NCI-H1694 (cell line): ENCODE measurements at places on chromosomes 2 and 18.
A peak's percentile ranks its signal among the peaks of the same experiment; 100 is the strongest.

GRCh38 chr2:50556934-50557575 is 474.9 kb downstream of the NRXN1 start:
- no peak for DNase-seq

DNA sequence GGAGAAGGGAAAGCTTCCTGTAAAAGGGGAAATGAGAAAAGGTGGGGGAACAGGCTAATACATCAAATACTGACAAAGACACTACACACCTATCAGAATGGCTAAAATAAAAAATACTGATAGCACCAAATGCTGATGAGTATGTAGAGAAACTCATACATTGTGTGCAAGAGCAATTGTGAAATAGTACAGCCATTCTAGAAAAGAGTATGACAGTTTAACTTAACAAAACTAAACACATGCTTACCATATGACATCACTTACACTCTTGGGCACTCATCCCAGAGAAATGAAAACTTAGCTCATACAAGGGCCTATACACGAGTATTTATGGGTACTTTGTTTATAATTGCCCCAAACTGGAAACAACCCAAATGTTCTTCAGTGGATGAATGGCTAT is 53.4 kb downstream of the ZNF638 start:
- no peak for DNase-seq

DNA sequence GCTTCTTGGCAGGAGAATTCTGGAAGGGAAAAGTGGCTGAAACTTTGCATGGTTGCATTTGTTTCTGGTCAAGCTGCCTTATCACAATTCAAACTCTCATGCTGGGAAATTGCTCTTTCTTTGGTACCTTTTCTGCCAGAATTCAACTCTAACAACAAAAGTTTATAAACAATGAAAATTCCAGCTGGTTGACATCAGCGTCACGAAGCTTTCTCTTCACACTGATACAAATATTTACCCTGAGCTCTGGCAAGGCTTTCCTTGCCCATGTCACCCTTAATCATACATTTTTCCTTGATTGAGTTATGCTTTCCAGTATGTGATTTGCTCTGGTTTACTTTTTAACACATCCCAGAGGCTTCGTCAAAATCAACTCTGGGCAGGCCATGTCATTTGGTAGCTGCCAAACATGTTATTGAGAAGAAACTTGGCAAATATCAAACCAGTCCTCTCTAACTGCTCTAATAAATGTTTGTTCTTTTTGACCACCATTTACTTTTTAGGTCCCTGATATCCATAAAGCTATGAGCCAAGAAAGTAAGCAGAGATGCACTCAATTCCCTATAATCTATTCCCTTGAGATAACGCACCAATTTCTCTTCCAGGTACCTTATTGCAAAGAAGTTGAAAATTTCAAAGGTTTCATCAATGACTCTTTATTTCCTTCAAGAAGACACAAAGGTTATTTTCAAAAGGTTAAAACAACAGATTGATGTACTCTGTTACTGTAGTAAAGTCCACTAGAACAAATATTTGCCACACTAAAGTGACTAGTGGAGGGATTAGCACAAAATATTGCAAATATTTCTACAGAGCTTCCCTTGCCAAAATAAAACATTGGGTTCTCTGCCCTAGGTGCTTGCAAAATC is 1241.1 kb upstream of the ZEB2 start:
- DNase-seq, result no peak

GRCh38 chr18:77123320-77124231 is 9.0 kb downstream of the MBP start:
- no peak for DNase-seq

DNA sequence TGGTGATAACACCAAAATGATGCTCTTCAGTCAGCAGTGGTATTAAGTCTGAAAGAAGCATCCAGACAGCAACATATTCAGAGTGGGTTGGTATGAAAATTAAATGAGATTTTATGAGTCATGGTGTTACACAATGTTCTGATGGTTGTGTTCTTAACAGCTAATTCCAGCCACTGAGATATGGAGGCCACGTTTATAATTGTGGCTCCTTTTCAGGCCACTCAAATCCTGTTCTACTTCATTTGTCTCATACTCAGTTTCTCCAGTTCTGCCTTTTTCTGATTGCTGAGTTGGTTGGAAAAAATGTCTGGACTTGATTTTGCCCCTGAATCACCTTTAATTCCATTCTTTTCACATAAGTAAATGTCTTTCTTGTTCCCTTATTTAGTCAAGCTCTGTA is 162.7 kb upstream of the COL3A1 start:
- DNase-seq, result no peak

- DNase-seq, result no peak
These were observed 34.9 kb downstream of the GPD2 start for GRCh38 chr2:156470975-156471583.

- DNase-seq, result no peak
These were observed 10.3 kb downstream of the DIPK1C start for GRCh38 chr18:74446631-74447403.

- DNase-seq, result no peak
These were observed 153.9 kb downstream of the RNF144A start for GRCh38 chr2:7071154-7071553.

GRCh38 chr2:167550448-167550847 is 662.2 kb downstream of the XIRP2 start:
- DNase-seq, result peak; percentile 35

DNA sequence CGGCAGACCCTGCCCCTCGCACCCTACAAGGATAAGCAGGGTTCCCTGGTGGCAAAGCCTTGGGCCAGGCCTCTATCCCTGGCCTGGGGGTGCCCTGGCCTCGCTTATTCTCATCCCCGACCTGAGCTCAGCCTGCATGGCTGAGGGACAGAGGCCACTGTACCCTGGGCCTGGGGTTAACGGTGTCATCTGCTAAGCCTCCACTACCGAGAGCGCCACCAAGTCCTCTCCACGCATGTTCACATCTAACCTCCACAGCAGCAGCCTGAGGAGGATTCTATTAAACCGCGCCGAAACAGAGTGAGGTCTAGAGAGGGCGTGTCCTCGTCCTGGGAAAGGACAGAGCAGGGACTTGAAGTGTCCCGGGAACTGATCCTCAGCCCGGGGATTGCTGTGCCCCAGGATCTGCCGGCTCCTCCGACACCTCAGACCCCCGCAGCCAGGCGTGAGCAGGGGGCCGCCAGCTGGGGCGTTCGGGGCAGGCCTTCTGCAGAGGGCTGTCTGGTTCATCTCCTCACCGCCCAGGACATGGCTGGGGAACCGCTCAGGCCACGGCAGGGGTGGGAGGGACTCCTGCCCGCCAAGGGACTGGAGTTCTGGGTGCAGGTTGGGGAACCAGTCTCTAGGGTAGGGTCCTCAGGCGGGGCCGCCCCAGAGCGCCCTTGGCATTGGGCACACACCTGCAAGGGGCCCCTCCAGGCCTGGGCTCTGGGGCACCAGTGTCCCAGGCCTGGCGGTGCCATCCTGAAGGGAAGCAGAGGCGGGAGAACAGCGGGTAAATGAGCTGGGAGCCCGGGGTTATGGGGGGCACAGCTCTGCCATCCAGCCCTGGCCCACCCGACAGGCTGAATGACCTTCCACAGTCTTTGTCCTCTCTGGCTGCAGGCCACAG is 68.0 kb upstream of the SMAD7 start:
- DNase-seq, result no peak

DNA sequence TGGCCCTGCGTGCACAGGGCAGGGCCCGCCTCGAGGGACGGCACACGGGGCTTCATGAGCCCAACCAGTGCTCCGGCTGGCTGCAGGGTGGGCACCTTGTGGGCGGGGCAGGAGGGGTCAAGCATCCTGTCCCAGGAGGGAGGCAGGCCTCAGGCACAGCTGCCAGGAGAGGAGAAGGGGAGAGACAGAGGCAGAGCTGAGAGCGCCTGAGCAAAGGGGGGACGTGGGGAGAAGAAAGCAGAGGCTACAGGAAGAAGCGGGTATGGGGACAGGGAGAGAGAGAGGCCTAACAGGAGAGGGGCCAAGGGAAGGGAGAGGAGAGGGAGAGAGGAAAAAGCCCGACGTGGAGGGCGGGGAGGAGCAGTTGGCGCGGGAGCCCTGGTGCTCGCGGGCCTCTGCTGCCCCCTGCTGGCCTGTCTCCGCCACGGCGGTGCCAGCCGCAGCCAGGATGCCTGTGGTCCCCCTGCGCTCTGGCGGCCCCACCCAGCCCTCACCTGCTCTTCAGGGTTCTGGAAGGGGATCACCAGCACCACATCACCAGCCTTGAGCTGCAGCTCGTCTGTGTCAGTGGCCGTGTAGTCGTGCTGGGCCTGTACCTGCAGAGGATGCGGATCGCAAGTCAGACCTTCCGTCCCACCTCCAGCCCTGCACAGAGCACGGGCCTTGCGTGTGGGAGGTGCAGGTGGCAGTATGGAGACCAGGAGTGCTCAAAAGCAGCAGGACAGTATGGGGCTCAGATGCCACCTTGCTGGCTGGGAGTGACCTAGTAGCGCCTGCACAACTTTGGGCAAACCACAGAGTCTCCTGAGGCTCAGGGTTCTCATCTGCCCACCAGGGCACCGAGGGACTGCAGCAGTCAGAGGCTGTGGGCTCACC is 56.8 kb downstream of the BIN1 start:
- peak; percentile 42 for DNase-seq

GRCh38 chr2:197499594-197500502 is at the start of the genes HSPD1 and HSPE1:
Gene HSPD1, minus strand, starts transcription at chr2:197499840. Its CDS starts 992 bp downstream, at chr2:197498848.
Gene HSPE1, plus strand, starts transcription at chr2:197500379. Its CDS starts 58 bp downstream, at chr2:197500437.
- DNase-seq, result peak; percentile 98

DNA sequence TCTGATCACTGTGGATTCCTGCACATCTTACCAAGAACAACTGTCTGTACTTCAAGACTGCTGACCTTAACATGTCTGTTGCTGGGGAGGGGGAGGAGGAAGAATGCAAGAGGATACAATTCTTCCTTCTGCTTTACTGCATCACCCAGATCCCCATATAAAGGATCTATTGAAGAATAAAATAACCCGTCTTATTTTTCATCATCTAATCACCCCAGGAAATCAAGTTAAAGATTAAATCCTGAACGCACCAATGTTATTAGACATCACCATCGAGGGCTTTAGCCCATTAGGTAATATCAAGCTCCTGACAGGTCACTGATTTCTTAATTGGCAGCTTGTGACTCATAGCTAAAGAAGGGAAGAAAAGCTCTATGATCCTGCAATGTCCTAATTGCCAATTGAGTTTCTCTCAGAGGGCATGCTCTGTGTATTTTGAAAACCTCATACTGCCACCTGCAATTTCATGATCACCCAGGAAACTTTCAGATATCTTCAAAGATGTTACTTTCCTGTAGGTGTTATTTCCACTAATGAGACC is 75.4 kb upstream of the KCNE4 start:
- DNase-seq, result no peak

- DNase-seq, result no peak
These were observed 9.1 kb upstream of the C1GALT1C1L start for GRCh38 chr2:43685357-43685756.

DNA sequence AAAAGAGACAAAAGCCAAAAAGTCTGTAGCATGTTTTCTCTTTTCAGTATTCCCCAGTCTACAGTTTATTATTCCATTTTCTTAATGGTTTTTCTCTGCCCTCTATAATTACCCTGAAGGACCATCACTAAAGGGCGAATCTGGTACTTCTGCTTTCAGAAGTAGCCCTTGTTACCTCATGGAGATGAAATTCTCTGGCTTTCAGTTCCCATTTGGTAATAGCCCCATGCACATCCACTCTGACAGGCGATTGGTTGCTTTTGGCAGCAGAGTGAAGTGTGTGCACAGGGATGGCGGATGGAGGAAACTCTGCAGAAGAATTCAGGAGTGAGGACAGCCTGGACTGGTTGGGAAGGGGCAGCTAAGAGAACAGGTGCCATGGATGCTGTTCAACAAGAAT is 66.3 kb upstream of the NABP1 start:
- DNase-seq, result no peak

DNA sequence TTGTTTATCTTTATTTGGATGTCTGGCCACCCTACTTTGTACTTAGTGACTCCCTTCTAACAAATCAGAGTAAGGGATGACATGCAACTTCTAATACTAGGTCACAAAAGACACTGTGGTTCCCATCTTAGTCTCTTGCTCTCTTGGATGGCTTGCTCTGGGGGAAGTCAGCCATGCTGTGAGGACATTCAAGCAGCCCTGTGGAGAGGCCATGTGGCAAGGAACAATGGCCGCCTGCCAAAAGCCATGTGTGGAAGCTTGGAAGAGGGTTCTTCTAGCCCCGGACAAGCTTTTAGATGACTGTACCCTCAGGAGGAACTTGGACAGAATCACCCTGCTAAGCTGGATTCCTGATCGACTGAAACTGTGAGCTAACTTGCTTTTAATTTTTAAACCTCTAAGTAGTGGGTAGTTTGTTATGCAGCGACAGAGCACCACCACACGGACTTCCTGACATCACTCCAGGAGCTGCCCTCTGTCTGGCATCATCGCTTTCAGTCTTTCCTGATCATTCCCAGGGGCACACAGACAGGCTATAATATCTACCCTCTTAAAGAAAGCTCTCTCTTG is 116.8 kb upstream of the ODC1 start:
- no peak for DNase-seq

GRCh38 chr18:28039078-28039477 is 137.9 kb downstream of the CDH2 start:
- DNase-seq, result no peak

GRCh38 chr2:126655500-126656430 is at the start of gene GYPC:
Gene GYPC, plus strand, starts transcription at chr2:126656158. Its CDS starts 106 bp downstream, at chr2:126656264.
- DNase-seq, result no peak

DNA sequence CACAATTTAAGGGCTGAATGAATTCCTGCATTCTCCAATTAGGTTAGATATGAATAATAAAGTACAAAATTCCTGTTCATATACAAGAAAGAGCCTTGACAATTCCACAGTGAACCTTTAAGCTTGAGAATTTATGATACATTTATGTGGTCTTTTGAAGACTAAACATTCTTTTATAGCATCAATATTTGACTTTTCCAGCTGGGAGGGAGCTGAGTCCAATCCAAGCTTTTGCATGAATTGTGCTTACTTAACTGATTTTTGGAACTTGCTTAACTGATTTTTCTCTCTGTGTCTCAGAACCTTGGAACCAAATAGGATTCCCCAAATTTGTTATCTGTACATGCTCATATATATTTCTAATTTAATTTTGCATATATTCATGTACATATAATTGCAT is 388.0 kb downstream of the TRIB2 start:
- no peak for DNase-seq

DNA sequence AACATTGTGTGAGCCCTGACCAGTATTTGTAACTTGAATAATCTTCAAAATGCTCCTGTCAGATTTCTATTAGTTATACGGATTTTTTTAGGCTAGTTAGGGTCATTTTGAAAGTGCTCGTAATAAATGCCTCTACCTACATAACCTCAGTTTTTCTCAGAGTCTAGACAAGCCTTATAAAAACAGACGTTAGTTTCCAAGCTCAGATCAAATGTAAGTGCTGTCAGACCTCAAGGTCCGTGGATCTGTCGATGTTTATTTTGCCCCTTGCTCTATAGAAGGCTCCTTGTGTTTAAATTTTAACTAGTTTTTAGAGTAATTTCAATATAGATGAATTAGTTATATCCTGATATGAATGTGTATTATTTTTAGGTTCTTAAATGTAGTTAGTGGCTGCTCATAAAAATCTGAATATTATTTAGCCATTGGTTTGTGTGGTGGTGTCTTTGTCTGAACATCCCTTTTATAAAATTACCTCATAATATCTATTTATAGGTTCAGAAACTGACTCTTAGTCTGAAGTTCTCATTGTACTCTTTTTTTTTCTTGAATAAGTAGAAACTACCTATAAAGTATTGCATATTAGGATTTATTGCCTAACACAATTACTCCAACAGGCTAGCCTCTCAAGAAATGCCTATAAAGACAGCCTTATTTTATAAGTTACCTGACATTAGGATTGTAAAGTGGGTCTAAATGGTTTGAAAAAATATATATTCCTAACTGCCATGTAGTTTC is 71.1 kb downstream of the MTA3 start:
- DNase-seq, result no peak

- no peak for DNase-seq
These were observed 5.7 kb downstream of the ANTXR1 start for GRCh38 chr2:69018678-69019095.

GRCh38 chr2:19031642-19032041 is 326.8 kb downstream of the OSR1 start:
- DNase-seq, result no peak
